Activated CD8-positive, alpha-beta memory T cell treated with anti-CD3 and anti-CD28 coated beads for 1 hour (primary cell): ENCODE measurements at places on chromosomes 12 and 14.

DNA sequence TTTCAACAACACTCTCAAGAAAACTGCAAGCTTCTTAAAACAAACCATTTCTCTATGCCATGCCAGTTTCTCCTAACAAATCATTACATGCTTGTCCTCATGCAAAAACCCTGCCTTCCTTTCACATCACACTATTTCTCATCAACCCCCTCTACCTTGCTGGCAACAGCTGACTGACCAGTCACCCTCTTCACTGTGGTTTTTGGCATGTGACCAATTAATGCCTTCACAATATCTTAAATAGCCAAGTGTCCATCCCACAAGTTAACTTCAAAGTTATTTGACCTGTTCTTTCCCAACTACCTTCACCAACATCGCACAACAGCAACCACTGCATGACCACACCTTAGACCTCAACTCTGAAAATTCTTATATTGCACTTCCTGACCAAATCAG, 159.6 kb downstream of the CEP128 start:
- DNase-seq, result no peak

- DNase-seq, result no peak
Observed at GRCh38 chr12:78759367-78759766, 105.2 kb upstream of the SYT1 start.

- no peak for DNase-seq
Observed at GRCh38 chr14:68248481-68249255, 429.1 kb downstream of the RAD51B start.

- DNase-seq, result no peak
Observed at GRCh38 chr14:54348923-54349620, 47.7 kb upstream of the CDKN3 start.

- DNase-seq, result no peak
Observed at GRCh38 chr14:76396714-76397187, 20.8 kb downstream of the ESRRB start.

GRCh38 chr12:3493043-3493858, 2.2 kb downstream of the PRMT8 start:
- no peak for DNase-seq

DNA sequence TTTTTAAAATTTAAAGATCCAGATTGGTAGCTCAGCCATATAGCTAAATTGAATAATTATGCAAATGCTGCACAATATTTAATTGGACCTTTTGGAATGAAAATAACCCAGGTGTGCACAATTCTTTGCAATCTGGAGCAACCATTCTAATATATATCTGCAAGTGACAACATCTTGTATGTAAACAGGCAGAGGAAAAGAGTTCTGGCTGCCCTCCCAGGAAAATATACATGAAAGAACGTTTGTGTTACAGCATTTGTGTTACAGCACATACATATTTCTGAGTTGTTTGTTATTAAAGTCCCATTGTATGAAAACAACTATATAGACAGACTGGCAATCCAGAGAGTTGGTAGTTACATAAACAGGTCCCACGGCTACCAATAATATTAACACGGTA, 377.5 kb downstream of the DIO2 start:
- no peak for DNase-seq

- DNase-seq, result no peak
Observed at GRCh38 chr12:19058235-19059021, 71.1 kb upstream of the PLEKHA5 start.

- DNase-seq, result no peak
Observed at GRCh38 chr12:96020314-96021003, 14.9 kb downstream of the LTA4H start.

DNA sequence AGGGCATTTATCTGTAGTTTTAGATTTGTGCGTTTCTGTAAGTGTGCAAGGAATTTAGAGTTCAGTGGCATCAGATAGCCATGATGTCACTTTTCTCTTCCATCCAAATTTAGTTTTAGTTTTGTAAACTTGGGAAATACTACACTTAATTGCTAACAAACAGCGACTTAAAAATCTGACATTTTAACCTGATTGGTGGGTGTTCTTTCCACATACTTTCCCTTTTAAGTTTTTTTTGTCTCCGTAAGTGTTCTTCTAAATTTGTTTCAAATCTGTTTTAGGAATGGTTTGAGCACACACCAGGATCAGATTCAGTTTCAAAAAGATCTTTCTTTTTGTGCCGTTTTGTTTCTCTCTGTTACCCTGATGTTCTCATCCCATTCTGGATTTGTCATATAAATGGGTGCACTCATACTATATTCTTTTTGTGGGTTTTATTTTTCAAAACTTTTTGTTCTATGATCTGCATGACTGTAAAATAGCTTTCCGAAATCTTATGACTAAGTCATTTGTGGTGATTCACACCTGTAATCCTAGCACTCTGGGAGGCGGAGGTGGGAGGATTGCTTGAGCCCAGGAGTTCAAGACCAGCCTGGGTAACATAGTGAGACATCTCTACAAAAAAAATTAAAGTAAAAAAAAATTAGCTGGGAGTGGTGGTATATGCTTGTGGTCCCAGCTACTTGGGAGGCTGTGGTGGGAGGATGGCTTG, 58.9 kb downstream of the FBXO34 start:
- DNase-seq, result no peak

GRCh38 chr12:108966378-108967151, 54.3 kb downstream of the SVOP start:
- no peak for DNase-seq

DNA sequence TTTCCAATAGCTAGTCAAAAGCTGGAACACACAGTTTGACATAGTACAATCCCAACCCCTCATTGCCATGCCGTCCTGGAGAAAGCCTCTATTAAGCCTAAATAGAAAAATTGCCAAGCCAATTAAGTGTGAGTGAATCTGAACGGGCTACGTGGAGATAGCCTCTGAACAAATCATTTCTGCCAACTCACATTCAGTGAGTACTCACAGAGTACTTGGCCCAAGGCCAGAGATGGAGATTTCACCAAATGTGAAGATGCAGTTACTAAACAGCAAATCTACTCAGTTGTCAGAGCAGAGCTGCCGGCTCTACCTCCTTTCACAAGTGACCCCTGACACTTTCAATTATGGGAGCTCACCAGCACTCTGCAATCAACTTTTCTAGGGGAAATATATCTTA, 350.0 kb downstream of the GALC start:
- DNase-seq, result no peak

GRCh38 chr12:124392667-124393413, 97.9 kb downstream of the RFLNA start:
- no peak for DNase-seq

DNA sequence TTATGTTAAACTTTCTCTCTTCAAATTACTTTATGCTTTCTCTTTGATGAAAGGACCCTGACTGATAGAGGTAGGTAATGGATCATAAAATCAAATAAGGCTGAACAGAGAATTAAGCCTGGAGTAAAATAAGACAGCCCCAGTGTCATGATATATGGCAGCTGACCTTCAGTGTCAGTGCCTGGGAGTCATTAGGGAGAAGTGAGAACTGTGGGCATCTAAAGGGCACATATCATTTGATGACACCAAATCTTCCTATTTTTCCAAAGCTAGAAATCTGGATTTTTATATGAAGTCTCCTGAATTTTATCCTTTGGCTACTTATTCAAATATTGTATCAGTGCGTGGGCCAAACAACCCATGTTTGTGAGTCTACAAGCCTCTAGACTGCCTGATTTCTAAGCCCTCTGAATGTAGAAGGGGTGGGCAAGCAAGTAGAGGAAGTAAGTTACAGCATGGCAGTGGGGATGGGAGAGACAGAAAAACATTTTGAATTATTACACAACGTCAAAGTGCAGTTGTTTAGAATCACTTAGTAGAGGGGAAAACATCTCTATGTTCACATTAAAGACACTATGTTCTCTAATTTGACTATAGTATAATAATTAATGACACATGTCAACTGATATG, 10.0 kb downstream of the SLC39A9 start:
- no peak for DNase-seq

- no peak for DNase-seq
Observed at GRCh38 chr14:31596342-31597095, 35.3 kb downstream of the NUBPL start.

GRCh38 chr14:105375635-105376057, 22.7 kb upstream of the TEX22 start:
- no peak for DNase-seq

GRCh38 chr14:48129472-48129871, 454.1 kb upstream of the MDGA2 start:
- no peak for DNase-seq

DNA sequence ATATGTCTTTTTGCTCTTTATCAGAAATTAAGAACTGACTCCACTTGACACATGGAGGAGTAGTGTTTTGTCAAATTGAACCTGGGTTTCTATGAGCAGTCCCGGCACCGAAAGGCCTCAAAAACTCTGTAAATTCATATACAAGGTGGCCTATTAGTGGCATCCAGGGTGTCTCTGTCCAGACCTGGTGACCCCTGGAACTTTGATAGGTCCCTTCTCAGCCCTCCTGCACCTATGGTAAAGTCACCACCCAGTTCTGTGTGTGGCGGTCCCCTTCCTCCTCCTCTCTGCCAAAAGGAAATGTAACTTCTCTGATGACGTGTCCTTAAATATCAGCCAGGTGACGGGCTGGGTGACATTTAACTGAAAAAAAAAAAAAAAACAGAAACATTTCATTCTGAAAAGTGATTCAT, 204.0 kb upstream of the FOXN3 start:
- no peak for DNase-seq

DNA sequence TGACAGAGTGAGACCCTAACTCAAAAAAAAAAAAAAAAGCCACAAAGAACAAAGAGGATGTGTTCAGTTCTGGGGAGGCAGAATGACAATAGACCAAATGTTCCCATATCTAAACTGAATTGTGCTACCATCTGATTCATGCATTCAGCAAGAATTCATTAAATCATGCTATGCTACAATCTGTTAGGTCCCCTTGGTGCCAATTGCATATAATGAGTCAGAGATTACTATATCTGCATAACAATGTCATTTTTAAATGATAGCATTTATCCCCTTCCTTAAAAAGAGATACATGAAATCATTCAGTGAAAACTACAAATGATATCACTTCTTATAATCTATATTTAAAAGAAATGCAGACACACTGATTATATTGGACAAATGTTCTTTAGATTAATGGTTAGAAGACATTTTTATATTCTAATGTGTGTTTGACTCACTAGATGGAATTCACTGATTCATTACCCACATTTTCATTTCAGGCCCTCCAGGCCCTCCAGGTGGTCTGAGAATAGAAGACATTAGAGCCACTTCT, 207.6 kb upstream of the PDZRN4 start:
- no peak for DNase-seq

DNA sequence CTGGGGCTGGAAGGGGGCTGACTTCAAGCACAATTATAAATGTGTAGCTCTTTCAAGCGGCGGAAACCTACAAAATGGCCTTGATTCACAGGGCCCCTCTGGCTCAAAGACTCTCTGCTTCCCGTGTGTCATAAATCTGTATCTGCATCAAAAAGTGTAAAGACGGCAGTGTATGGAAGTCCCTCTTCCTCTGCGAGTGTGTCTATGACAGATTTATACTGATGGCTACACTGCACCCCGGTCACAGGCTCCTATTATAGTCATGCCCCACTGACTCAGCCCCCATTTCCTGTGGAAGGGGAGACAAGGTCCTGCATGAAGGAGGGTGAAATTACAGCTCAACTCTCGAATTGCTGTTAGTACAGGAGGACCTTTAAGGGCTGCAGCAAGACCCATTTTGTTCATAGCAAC, 68.6 kb downstream of the HMGA2 start:
- DNase-seq, result no peak

DNA sequence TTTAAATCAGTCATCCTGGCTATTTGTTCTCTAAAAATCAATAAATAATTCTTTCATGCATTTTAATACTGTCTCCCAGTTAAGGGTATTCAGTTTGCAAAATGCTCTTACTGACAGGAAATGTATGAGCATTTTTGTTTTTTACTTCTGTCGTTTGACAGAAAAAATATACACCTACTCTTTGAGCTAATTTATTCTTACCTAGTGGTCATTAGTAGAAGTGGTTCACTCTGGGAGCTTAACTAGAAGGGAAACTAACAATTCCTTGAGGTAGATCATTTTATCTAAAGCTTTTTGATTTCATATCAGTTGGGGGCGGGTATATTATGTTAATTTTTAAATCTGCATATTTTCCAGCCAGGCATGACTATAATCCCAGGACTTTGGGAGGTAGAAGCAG, 33.8 kb upstream of the PAPLN start:
- DNase-seq, result no peak

GRCh38 chr12:96327346-96327745, 72.9 kb downstream of the CDK17 start:
- DNase-seq, result no peak

- DNase-seq, result no peak
Observed at GRCh38 chr14:59631237-59631636, 54.6 kb upstream of the CCDC175 start.

DNA sequence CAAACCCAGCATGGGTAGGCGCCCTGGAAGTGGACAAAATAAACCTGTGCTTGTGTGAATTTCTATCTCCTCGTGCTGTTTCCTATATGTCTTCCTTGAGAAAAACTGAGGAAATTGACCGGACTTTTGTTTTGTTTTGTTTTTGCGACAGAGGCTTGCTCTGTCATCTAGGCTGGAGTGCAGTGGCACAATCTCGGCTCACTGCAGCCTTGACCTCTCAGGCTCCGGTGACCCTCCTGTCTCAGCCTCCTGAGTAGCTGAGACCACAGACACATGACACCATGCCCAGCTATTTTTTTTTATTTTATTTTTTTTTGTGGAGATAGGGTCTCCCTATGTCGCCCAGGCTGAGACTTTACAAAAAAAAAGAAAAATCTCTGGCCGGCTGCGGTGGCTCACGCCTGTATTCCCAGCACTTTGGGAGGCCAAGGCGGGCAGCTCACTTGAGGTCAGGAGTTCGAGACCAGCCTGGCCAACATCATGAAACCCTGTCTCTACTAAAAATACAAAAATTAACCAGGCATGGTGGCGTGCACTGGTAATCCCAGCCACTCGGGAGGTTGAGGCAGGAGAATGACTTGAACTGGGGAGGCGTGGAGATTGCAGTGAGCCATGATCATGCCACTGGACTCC, 22.5 kb upstream of the MIA2 start:
- DNase-seq, result no peak

GRCh38 chr14:32102152-32102787, 25.2 kb downstream of the ARHGAP5 start:
- DNase-seq, result no peak

- no peak for DNase-seq
Observed at GRCh38 chr12:85036234-85036707, at the start of the genes LRRIQ1 and TSPAN19. Gene LRRIQ1 (plus strand): TSS chr12:85036351. CDS start chr12:85038177, 1,826 bp downstream. Gene TSPAN19 (minus strand): TSS chr12:85036277. CDS start chr12:85029946, 6,331 bp downstream.

DNA sequence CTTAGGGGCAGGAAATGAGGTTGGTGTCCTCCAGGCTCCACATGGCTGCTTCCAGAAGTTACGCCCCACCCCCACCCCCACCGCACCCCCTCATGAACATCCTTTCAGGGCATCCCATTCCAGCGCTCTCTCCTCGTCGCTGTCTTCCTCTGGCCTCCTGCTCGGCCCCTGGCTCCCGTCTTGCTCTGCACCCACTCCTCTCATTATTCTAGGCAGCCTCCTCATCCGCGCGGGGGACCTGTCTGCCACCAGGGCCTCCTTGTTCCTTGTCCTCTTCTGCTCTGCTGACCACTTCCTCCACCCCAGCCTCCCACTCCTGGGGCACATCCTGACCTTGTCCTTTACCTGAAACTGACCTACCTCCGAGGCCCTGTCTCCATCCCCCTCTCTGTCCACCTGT, 29.8 kb upstream of the PLEKHG6 start:
- no peak for DNase-seq
